ENCODE measurements at places on chromosomes 16 and 17.

GRCh38 chr16:22364241-22364640 is 10.2 kb downstream of the CDR2 start:
- DNase-seq, result no peak

GRCh38 chr17:59327981-59328290 is 3.5 kb upstream of the YPEL2 start:
- no peak for DNase-seq

- no peak for DNase-seq
These were observed 18.7 kb upstream of the CYB5B start for GRCh38 chr16:69405757-69406156.

DNA sequence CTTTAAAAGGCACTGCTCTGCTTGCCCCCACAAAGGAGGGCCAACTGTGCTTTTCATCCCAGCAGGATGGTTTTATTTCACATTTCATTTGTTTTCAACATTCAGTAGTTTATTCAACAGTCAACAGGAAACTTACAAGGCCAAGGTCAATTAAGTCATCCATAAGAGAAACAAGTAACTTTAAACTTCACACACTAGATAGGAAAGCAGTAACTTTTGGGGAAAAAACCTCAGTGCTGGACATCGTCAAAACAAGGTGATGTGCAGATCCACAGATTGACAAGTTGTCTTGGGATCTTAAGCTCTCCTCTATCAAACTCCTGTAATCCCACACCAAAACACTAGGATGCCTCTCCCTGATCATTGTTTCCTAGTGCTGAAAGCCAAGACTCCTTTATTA is 18.5 kb downstream of the NFE2L1 start:
- no peak for DNase-seq

DNA sequence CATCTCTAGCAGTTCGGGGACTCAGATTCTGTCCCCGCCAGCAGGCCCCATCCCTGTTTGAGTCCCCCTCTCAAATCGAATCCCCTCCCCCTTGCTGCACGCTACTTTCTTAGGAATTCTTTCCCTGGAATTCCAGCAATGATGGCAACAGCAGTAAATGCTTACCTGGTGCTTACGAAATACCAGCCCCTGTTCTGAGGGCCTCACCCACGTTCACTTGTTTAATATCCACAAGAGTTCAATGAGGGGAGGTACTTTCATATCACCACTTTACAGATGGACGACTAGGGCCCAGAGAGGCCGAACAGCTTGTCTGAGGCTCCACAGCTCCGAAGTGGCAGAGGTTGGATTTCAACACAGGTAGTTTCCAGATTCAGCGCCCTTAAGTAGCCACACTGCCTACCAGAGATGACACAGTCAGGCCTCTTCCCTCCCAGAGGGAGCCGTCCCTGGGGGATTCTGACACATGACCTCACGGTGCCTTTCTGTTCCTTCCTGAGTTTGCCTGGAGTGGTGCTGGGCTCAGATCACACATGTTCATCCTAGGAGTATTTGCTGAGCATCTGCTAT is 120.7 kb upstream of the GSE1 start:
- no peak for DNase-seq

GRCh38 chr17:43437756-43438155 is 39.0 kb downstream of the ARL4D start:
- no peak for DNase-seq

DNA sequence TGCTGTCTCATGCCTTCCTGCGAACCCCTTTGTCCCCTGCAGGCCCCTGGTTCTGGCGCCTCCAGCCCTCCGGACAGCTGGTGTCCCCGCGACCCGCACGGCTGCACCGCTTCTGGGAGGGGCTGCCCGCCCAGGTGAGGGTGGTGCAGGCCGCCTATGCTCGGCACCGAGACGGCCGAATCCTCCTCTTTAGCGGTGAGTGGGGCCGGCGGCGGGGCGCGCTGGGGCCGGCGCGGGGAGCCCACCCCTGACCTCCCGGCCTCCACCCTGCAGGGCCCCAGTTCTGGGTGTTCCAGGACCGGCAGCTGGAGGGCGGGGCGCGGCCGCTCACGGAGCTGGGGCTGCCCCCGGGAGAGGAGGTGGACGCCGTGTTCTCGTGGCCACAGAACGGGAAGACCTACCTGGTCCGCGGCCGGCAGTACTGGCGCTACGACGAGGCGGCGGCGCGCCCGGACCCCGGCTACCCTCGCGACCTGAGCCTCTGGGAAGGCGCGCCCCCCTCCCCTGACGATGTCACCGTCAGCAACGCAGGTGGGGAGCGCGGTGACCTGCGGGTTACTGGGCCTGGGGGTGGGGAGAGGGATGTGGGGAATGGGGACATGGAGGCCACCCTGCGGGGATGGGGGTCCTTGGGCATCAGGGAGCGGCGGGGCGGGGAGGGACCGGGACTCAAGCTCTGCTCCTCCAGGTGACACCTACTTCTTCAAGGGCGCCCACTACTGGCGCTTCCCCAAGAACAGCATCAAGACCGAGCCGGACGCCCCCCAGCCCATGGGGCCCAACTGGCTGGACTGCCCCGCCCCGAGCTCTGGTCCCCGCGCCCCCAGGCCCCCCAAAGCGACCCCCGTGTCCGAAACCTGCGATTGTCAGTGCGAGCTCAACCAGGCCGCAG is 7.1 kb upstream of the IL32 start:
- DNase-seq, result no peak

DNA sequence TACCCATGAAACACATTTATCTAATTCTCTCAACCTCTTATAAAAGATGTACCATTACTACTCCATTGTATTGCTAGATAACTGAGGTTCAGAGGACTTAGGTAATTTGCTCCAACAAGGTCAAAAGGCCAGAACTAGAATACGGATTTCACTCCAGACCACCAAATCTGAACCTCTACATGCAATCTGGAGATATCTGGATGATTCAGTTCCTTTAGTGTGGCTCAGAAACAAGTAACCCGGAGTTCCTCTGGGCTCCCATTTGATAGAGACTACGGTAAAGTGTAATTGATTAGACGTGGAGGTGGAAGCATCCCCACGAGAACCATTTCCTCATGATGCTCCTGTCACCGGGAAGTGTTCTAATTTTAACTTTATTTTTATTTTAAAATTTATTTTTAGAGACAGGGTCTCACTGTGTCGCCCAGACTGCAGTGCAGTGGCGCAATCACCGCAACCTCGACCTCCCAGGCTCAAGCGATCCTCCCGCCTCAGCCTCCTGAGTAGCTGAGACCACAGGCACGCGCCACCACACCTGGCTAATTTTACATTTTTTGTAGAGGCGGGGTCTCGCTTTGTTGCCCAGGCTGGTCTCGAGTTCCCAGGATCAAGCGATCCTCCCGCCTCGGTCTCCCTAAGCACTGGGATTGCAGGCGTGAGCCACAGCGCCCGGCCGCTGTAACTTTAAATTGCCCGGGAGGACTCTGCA is 608 bp upstream of the COX10 start:
- DNase-seq, result no peak
